Activated CD4-positive, CD25-positive, alpha-beta regulatory T cell treated with anti-CD3 and anti-CD28 coated beads, Interleukin-2, amount 50 U/mL, for 72 hours (primary cell): ENCODE measurements at places on chromosomes 2 and 18.

DNA sequence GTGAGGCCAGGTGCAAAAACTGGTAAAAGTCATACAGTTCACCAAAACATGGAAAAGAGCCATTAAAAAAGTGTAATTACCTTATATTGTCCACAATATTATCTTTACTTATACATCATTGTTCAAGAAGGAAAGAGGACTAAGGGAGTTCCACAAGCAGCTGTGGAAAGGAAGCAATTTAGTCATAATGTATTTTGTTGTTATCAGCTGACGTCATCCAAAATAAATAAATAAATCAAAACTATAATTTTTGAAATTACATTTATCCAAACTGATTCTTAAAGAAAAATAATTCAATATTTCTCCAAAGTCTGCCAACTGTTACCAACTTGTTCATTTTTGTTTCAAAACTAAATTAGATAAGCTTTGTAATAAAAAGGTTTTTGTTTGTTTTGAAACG lies 256.1 kb upstream of the CNTNAP5 start:
- DNase-seq = no peak

GRCh38 chr2:212737392-212738172 lies 199.0 kb upstream of the ERBB4 start:
- DNase-seq = no peak

DNA sequence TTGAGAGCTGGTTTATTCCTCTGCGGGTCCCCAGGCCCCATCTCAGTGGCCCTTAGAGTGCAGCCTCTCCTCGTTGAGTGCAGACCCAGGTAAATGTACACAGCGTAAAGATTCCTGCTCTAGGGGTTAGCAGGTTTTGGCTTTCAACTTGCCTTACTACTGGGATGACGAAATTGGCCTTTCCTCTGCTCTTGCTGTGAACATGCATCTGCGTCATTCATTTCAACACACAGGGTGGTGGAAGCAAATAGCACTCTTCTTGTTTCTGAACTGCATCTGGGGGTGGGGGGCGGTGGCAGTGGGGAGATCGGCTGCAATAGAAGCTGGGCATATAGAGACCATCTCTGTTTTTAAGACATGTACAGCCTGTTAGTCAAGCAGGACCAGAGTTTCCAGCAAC lies 16.5 kb upstream of the SLC16A14 start:
- no peak for DNase-seq

DNA sequence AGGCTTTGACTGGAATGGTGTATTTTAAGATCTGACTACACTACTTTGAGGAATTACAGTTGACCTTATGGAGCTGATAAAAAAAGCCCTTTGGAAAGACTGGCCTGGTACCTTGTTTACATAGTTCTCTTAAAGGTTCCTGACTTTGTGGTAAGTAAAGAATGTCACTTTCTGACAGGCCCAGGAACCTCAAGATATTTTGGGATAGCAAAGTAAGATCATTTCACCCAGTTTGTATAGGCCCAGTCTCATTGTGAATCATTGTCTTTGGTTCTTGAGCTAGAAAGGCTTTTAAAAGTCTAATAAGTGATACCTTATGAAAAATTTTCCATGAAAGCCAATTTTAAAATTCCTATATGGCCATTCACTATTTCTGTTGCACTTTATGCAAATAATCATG lies 316.3 kb upstream of the LRRTM4 start:
- no peak for DNase-seq

- no peak for DNase-seq
Measured at GRCh38 chr2:238383743-238384380, 42.9 kb upstream of the ASB1 start.

DNA sequence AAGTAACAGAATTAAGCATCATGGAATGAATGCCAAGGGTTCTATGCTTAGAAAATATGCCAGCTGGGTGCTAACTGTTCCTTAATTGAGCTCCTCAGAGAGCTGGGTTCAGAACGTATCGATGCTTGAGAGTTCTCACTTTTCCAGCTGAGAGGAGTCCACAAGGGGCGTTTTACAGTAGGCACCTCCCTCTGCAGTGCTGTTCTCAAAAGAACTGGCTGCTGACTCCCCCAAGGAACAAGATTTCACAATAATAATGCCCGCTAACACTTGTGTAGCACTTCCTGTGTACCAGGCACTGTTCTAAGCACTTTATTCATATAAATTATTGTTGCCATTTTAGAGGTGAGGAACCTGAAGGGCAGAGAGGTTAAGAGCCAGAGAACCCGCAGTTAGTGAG lies 18.1 kb upstream of the TMEM237 start:
- DNase-seq = no peak

GRCh38 chr2:64599469-64599868 lies 54.2 kb downstream of the SERTAD2 start:
- DNase-seq = no peak

DNA sequence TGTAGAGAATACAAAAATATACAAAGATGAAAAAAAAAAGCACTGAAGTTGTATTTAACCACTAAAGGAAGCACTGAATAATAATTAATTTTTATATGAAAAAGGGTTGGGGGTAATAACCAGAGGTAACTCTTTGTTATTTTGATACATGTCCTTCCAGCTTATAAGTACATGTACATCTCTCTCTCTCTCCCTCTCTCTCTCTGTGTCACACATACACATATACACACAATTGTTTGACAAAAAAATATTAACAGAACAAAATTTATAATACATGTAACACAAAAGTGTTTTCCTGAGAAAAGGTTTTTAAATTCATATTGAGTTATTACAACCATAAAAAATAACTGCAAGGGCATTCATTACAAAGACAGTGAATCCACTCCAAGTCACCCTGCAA lies 4.6 kb downstream of the WIPF1 start:
- no peak for DNase-seq

- DNase-seq = no peak
Measured at GRCh38 chr18:48099481-48100164, 169.2 kb upstream of the SMAD2 start.

GRCh38 chr2:8680822-8681760 lies 765 bp upstream of the ID2 start:
- peak; percentile 67 for DNase-seq

GRCh38 chr2:102661846-102662245 lies 42.5 kb downstream of the SLC9A2 start:
- DNase-seq = no peak

GRCh38 chr18:40676668-40677067 lies 1278.4 kb upstream of the PIK3C3 start:
- no peak for DNase-seq

- no peak for DNase-seq
Measured at GRCh38 chr2:19120941-19121750, 237.3 kb downstream of the OSR1 start.

DNA sequence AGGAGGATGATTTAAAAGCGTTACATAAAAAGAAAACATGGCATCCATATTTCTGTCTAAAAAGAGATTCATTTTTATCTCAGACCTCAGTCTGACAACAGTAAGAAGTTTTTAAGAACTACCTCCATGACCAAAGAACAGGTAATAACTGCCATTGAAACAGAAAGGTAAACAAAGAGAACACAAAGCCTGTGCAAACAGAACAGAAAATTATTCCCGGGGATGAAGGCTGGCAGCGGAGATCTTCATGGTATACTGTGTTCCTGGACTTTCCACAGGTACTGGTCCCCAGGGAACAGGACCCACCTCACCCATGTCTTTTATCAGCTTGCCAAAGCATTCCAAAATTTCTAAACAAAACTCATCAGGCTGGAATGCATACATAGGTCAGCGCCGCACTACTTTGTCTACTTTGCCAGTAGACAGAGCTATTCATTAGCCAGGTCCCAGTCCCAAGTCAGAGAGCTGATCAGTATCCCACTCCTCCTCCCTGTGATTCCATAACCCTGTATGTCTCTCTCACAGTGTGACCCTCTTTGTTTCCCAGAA lies 277.3 kb downstream of the MBD2 start:
- DNase-seq = no peak

GRCh38 chr2:45884126-45884525 lies 232.7 kb downstream of the PRKCE start:
- no peak for DNase-seq

DNA sequence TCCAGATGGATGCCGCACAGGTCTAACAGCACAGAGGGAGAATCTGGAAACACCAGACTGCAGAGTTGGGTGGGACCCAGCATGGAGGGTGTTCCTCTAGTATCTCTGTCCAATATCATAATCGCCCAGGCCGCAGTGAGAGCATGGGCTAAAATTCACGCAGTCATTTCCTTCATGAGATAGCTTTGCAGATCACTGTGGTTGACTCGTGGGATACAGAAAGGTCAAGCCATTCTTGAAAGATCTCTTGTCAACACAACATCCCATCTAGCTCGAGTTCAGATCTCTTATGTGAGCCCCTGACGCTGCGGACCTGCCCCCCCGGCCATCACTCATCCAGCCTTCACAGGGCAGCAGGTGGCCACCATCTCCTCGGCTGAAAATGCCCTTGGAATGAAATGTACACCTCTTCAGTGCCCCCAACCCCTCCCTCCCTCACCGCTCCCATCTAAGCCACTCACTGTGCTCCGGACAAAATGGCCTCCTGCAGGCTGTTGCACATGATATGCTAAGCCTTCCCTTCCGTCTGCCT lies 45.9 kb downstream of the FOSL2 start:
- no peak for DNase-seq

GRCh38 chr18:51655327-51655698 lies 457.8 kb upstream of the MEX3C start:
- no peak for DNase-seq

- DNase-seq = no peak
Measured at GRCh38 chr18:54090856-54091255, 133.6 kb downstream of the MBD2 start.

DNA sequence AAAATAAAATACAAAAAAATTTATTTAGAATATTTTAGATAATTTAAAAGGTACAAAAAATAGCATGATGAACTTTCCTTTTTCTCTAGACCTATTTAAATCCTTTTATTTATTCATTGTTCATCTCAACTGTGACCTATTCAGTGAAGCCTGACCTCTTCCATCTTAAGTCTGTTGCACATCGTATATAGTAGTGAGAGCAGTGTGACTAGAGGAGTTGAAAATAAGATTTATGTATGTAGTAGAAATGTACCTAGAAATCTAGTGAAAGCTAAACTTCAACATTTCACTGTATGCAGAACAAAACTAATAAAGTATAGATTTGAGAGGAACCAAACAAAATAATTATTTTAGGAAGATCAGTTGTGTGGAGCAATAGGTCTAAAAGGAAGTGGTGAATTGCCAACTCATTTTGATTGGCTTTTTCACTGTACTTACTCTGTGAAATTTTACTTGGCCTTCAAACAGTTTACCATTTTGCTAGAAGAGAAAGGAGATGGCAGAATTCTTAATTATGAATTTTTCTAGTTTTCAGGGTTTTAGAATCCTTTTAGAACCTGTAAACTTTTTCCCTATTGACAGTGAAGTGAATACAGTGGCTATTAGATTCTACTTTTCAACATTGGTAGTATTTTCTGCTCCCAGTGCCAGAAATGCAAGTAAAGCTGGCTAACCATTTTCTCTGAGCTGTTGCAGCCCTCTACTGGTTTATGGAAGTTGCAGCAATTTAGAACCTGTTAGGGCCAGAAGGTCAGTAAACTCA lies 11.0 kb downstream of the ANKRD12 start:
- no peak for DNase-seq

- no peak for DNase-seq
Measured at GRCh38 chr18:10213526-10213925, 240.9 kb upstream of the APCDD1 start.

DNA sequence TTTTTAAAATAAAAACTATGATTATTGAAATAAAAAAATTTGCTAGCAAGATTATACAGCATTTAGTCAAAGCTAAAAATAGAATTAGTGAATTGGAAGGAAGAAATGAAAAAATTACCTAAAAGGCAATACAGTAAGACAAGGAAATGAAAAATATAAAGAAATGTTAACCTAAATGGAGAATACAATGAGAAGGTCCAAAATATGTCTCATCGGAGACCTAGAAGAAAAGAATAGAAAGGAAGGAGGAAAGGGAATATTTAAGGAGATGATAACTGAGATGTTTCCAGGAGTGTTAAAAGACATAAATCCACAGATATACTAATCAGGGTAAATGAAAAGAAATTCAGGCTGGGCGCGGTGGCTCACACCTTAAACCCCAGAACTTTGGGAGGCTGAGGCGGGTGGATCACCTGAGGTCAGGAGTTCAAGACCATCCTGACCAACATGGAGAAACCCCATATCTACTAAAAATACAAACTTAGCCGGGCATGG lies 78.9 kb downstream of the AFF3 start:
- no peak for DNase-seq

DNA sequence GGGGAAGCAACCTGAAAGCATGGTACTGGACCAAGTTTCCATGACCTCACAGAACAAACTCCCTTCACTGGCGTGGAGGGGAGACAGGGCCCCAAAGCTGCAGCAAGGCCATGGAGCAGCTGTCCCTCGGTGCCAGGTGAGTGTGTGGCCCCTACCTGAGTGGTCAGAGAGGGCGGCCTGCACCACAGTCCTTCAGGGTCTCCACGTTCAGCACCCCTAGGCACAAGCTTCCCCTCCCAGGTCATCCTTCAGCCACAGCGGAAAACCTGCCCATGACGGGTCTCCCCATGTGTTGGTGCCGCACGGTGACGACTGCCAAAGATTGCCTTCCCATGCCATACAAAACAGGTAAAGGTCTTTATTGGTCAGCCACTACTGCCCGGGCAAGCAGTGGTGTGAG lies 201.6 kb downstream of the MGAT5 start:
- no peak for DNase-seq

DNA sequence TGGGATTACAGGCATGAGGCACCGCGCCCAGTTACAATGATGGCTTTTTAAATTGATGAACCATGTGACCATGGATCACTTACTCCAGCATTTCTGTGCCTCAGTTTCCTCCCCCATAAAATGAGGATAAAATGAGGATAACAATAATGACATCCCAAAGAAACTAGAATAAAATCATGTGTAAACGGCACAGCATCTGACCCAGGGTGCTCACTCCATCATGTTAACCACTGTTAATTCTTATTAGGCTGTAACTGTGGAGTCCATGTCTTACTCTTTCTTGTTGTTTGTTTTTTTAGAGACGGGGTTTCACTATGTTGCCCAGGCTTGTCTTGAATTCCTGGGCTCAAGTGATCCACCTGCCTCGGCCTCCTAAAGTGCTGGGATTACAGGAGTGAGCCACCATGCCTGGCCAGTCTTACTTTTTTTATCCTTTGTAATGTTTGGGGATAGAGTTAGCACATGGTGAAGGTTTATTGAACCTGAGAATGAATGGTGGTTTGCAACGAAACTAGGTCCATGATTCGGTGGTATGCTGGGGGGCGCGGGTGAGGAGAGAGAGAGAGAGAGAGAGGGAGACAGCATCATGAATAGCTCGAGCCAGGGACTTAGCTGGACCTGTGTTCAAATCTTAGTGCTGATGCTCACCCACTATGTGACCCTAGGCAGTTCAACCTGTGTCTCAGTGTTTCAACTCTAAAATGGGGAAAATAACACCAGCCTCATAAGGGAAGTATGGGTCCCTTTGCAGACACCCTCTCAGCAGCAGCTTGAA lies 52.3 kb downstream of the MYCN start:
- no peak for DNase-seq

GRCh38 chr2:204913312-204913711 lies 368.0 kb downstream of the PARD3B start:
- DNase-seq = no peak

DNA sequence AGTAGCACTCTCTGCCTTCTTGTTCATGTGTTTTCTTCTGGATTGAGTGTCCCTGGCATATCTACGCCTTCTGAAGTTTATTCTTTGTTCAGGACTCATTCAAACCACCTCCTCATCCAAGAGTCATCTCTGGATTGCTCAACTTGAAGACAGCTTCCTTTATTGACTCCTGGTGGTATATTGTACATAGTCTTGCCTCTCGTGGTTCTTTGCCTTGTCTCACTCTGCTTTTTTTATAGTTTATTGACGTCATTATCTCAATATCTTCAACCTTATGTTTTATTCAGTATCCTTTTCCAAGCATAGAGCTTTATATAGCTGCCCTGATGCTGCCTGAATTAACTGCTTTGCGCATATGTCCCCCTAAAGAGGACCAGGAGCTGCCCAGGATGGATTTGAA lies 161.7 kb downstream of the INSIG2 start:
- no peak for DNase-seq
